GM20000 (cell line): ENCODE measurements at places on chromosomes 12 and 14.
A peak's percentile ranks its signal among the peaks of the same experiment; 100 is the strongest.

- no peak for DNase-seq
Observed at GRCh38 chr14:23399136-23399535, 8.9 kb downstream of the MYH6 start.

GRCh38 chr12:10952645-10953044 lies 13.6 kb upstream of the TAS2R14 start:
- DNase-seq = no peak

GRCh38 chr12:105220150-105220928 lies 15.6 kb downstream of the APPL2 start:
- no peak for DNase-seq

GRCh38 chr12:87344699-87345098 lies 684.5 kb downstream of the C12orf50 start:
- DNase-seq = no peak

DNA sequence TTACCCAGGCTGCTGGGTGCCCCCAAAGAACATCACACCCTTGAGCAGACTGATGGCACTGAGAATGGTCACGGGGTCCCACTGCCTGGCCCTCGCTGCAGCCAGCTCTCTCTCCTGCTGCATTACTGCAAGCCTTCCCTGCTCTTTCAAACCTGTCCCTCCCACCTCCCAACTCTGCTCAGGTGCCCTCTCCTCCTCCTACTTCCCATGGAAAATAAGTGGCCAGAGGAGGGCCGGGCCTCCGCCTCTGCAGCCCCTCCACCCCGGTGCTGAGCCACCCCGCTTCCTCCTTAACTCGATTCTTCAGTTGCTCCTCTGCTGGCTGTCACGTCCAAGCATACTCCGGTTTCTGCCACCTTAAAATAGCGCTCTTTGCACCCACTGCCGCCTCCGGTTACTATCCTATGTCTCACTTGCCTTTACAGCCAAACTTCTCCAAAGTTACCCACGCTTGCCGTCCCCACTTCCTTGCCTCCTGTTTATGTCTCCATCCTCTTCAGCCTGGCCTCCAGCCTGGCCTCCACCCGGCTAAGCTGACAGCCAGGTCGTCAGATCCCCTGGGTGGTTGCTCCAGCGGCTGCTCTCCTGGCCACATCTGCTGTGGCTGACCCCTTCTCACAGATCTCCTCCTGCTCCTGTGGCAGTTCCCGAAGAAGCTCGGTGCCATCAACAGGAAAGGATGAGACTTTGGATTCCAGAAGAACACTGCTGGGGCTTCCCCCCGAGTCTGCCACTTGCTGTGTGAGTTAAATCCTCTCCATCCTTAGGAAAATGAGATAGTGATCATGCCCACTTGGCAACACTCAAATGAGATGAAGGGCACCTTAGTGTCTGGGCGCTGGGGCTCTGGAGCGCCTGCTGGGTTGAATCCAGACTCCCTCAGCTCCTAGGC lies 7.7 kb downstream of the SMIM41 start:
- peak; percentile 3 for DNase-seq

DNA sequence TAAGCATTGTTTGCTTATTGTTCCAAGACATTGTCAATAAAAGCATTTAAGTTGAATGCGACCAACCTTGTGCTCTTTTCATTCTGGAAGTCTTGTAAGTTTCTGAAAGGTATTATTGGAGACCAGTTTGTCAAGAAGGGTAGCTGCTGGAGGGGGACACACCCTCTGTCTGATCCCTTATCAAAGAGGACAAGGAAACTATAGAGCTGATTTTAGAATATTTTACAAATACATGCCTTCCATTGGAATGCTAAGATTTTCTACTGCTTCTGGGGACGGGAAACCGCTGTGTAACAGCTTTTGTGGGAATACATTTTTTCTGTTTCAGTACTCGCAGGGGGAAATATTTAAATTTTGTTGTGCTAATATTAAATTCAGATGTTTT lies 3.5 kb downstream of the FOS start:
- DNase-seq = no peak

DNA sequence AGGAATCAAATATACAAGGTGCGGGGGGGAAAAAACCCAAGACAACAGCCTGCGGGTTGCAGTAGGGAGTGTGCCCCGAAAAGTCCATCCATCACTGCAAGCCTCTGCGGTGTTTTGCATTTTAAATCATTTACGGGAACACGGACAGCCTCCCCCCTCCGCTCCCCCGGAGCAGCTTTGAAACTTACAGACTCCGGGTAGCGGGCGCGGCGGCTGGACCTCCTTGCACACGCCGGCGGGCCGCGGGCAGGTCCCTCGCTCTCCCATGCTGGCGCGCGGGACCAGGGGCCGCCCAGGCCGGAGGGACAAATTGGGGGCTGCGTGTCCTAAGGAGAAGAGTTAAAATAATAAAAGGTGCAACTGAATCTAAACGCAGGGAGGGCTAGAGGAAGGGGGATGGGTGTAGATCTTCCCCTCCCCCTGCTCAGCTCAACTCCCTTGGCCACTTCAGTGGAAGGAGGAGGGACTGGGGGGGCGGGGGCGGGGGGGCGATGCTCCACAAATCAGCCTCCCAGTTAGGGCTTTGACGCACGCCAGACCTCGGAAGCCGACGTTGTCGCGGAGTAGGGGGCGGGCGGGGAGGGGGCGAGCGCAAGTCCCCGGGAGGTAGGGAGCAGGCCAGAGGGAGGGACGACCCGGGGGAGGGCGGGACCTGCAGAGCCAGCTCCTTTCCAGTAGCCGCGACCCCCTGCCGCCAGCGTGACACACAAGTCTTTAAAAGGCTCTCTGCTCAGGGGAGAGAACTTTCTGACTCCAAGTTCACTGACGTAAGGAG lies at the start of gene KCNJ8:
TSS of gene KCNJ8 (minus strand) at position 349 of the 775 bp plus-strand sequence. CDS start 1,090 bp downstream, outside the sequence.
- DNase-seq = no peak

DNA sequence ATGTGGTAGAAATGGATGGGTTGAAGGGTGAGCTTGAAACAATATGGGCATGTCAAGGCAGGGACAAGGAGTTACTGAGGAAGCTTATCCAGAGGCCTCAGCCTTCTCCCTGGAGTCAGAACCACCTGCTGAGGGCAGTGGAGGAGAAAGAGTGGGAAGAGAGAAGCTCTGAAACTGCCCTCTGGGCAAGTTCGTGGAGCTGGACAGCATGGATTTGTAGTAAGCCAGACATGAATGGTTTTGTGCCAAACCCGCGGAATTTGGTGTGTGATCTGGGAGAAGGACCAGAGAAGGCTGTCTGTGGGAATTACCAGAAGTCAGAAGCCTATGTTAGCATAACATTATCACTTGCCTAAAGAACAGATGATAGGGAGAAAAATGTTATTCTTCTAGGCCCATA lies 164.8 kb downstream of the SLC41A2 start:
- DNase-seq = no peak

DNA sequence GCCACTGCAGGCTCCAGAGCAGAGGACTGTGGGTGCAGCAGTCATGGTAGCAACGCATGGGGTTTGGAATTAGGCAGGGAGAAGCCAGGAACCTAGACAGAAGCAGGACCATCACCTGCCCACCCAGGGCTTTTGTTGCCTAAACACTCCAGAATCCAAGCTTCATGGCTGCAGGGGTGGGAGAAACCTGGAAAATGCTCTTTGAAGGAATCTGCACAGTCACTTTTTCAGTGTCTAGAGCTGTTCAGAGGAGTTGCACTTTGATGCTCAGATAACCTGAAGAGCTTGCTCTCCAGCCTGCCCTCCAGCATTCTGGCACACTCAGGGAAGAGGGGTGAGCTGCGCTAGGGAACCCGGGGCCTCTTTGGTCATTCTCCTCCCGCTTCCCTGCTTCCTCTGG lies 1.6 kb upstream of the CELA1 start:
- DNase-seq = no peak

- DNase-seq = no peak
Observed at GRCh38 chr14:33307691-33308251, 369.1 kb downstream of the NPAS3 start.

- no peak for DNase-seq
Observed at GRCh38 chr14:93683226-93683625, 105.1 kb downstream of the PRIMA1 start.

DNA sequence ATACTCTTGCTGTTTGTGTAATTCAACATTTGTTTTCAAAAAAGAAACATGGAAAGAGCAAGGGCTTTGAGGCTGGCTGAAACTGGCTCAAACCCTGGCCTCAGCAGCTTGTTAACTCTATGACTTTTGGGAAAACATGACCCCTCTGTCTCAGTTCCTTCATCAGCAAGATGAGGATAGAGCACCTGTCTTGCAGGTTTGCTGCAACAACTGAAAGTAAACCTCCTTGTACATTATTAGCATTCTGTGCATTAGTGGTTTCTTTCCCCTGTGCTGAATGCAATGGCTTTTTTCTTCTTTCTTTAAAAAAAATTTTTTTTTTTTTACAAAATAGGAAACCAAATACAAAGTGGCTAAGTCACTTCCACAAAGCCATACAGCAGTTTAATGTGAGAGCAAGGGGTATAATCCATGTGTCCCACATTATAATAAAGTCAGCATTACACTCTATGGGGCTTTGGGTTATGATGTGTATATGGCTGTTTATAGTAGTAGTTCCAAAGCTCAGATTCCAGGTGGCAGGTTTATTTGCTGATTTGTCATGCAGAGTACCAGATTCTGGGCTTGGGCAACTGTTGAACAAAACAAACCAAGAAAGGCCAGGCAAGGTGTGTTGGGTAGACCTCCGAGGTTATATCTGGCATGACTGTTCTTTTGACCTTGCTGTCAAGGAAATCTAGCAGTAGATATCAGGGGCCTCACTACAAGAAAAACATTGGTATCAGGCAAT lies 194.5 kb upstream of the CNOT2 start:
- DNase-seq = no peak

DNA sequence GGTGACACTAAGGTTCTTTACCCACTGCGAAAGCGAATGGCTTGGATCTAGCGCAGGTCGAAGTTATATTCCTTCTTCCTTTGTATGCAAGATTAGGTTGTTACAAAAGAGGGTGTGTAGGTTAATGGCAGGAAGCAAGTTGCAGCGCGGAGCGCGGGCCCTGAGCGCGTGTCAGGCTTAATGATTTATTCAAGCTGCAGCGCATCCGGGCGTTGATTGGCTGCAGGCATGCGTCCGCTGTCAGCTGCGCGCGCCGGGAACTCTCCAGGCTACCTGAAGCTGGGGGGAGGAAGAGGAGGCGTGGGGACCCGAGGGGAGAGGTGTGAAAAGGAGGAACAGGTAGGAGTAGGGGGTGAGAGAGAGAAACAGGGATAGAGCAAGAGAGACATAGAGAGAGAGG lies 7.4 kb downstream of the ASCL1 start:
- DNase-seq = no peak

GRCh38 chr14:72613231-72613974 lies 280.5 kb downstream of the DPF3 start:
- no peak for DNase-seq

- no peak for DNase-seq
Observed at GRCh38 chr14:80200093-80200492, 11.2 kb downstream of the DIO2 start.

- DNase-seq = no peak
Observed at GRCh38 chr14:64074961-64075612, 219.1 kb downstream of the ESR2 start.

DNA sequence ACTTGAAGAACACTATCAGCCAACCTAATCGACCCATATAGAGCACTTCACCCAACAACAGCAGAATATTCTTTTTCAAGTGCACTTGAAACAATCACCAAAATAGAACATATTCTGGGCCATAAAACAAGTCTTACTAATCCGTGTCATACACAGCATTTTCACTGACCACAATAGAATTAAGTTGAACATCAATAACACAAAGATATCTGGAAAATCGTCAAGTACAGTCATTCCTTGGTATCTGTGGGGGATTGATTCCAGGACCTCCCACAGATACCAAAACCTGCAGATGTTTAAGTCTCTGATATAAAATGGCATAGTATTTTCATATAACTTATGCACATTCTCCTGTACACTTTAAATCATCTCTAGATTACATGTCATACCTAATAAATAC lies 295.7 kb downstream of the BCL11B start:
- DNase-seq = no peak

- no peak for DNase-seq
Observed at GRCh38 chr14:40004871-40005500, 572.8 kb upstream of the FBXO33 start.

DNA sequence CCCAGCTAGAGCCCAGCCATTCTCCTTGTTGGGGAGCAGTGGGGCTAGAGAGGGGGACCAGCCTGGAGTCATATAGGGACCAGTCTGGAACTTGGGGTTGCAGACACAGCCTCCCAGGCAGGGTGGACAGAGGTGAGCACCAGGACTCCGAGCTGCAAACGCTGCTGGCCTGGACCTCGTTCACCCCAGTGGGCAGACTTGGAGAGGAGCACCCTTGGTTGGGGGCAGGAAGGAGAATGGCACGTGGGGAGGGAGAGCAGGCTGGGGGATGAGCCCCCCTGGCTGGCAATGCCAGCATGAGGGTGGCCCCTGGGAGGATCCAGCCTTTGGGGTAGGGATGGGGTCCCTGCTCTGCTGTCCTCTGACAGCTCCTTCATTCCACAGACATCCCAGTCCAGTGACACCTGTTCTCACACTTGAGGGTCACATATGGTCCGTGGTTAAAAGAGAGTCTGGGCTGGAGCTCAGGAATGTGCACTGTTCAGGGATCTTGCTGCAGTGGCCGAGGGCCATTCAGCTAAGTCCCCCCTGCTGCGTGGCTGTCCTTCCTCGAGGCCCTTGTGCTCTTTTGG lies 2.8 kb downstream of the LBHD2 start:
- DNase-seq = no peak

DNA sequence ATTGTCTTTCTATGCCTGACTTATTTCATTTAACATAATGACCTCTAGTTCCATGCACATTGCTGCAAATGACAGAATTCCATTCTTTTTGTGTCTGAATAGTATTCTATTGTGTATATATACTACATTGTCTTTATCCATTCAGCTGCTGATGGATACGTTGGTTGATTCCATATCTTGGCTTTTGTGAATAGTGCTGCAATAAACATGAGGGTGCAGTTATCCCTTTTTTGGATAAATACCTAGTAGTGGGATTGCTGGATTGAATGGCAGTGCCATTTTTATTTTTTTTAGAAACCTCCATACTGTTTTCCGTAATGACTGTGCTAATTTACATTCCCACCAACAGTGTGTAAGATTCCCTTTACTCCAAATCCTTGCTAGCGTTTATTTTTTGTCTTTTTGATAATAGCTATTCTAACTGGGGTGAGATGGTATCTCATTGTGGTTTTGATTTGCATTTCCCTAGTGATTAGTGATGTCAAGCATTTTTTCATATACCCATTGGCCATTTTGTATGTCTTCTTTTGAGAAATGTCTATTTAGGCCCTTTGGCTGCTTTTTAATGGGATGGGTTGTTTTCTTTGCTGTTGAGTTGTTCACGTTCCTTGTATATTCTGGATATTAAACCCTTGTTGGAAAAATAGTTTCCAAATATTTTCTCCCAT lies 2.3 kb downstream of the OAS2 start:
- DNase-seq = no peak
